Hepatocyte (in vitro differentiated cells): ENCODE measurements at places on chromosomes 3 and 15.

DNA sequence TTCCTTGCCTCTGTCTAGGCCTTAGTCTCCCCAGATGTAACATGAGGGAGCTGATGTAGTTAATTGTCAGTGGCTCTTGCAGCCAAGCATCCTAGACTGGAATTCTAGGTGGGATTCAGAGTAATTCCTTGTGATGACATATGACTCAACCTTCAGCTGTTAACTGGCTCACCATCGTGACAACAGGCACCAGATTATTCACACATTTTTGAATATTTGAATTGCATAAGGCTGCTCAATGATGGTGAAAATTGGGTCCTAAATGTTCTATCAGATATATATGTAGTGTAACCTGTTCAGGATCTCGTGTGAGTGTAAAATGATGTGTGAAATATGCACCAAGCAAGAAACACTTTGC is 405.1 kb downstream of the LPP start:
- DNase-seq = no peak

DNA sequence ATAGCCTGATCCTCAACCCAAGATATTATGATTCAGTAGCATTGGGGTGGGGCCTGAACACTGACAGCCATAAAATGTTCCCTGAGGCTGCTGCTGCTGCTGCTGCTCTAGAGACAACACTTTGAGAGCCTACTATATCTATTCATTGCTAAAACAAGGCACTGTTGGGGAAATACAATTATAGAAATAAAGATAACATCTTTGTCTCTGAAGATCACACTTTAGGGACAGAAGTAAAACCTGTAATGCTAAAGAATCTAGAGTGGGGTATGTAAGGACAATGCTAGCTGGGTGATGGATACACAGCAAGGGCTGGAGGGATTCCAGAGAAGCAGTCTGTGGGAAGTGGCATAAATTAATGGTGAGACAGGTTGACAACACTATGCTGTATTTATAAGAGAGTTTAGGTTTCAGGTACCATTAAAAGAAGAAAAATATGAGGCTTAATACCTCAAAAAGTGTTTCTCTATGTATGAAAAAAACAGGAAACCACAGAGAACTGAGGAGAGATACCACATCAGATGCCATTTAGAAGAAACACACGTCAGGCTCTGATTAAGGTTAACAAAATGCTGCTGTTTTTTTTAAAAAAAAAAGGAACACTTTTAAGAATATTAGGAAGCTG is 115.9 kb downstream of the CBLB start:
- DNase-seq = peak; percentile 22

DNA sequence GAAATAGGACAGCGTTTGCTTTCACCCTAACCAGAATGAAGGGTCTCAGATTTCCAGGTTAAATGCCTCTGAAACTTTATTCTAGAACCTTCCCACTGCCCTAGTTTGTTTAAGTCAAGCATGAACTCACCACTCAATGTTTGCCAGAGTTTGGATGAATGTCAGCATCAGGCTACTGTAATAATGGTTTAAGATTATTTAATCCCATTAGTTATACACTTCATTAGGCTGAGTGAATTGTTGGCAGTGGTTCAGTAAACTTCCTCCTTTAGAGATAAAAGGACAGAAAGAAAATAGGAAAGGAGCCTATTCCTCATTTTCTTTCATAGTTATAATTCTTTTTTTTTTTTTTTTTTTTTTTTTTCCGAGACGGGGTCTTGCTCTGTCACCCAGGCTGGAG is 401.9 kb upstream of the TPRG1 start:
- DNase-seq = no peak

GRCh38 chr15:74215958-74216357 is 13.4 kb upstream of the STRA6 start:
- no peak for DNase-seq

GRCh38 chr3:18424729-18425640 is at the start of gene SATB1:
Gene SATB1 (minus strand): TSS chr3:18425339. CDS start chr3:18420967, 4,372 bp downstream.
- DNase-seq = peak; percentile 76

DNA sequence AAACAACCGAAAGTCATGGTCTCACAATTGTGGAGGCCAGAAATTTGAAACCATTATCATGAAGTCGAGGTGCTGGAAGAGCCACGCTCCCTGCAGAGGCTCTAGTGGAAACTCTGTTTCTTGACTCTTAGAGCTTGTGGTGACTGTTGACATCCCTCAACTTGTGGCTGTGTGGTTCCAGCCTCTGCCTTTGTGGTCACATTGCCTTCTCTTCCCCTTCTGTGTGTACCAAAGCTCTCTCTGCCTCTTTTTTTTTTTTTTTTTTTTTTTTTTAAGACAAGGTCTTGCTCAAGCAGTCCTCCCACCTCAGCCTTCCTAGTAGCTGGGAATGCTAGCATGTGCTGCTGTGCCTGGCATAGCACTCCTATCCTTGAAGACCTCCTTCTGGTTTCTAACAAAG is 48.7 kb upstream of the CRTC3 start:
- no peak for DNase-seq

GRCh38 chr3:150253622-150254021 is 154.5 kb upstream of the TSC22D2 start:
- peak; percentile 38 for DNase-seq

GRCh38 chr15:52464478-52464877 is 64.2 kb downstream of the MYO5A start:
- DNase-seq = no peak

DNA sequence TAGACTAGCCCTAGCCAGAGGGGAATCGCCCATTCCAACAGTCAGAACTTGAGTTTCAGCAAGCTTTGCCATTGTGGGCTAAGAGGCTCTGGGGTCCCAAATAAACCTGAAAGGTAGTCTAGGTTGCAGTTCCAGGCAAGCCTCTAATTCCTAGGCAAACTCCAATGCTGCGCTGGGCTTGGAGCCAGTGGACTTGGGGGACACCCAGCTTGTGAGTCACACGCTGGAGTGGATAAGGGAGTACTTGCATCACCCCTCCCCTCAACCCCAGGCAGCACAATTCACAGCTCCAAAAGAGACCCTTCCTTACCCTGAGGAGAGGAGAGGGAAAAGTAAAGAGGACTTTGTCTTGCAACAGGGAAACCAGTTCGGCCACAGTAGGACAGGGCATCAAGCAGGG is 105.2 kb upstream of the DPPA4 start:
- no peak for DNase-seq

DNA sequence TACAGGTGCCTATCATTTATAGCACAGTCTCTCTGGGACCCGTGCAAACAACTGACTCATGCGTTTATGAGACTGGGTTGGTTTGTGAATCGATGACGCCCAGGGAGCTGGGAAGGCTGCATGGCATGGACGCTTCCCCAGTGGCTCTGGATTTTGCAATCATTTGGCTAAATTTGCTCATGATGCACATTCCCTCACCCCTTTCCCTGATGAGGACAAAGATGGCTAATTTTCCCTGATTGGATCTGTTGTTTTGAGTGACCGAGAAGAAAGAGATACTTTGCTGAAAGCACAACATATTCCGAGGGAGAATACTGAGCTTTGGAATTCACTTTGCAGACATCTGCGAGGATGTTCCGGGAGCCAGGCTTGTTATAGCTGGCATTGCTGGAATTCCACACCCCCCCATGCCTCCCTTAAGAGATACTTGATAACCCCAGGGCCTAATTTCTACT is 51.1 kb downstream of the CGNL1 start:
- peak; percentile 48 for DNase-seq

GRCh38 chr3:77372018-77372417 is 332.1 kb downstream of the ROBO2 start:
- DNase-seq = no peak

- no peak for DNase-seq
Observed at GRCh38 chr3:36543276-36543997, 163.1 kb downstream of the STAC start.

GRCh38 chr15:66929843-66930402 is 135.5 kb upstream of the SMAD3 start:
- no peak for DNase-seq

DNA sequence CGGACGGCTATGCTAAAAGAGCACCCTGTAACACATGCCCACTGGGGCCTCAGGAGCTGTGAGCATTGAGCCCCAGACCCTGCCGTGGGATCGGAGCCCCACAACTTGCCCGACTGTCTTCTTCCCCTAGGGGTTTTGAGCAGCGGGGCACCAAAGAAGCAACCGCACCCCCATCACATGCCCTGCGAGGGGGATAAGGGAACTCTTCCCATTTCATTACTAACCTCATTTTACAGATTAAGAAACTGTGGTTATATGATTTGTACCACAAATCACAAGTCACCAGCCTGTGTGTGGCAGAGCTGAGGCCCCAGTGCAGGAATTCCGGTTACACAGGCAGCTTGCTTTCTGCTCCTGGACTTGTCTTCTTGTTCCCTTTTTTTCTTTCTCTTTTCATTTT is 86.2 kb downstream of the CD47 start:
- no peak for DNase-seq

GRCh38 chr3:157310329-157311052 is 126.2 kb upstream of the PTX3 start:
- no peak for DNase-seq

DNA sequence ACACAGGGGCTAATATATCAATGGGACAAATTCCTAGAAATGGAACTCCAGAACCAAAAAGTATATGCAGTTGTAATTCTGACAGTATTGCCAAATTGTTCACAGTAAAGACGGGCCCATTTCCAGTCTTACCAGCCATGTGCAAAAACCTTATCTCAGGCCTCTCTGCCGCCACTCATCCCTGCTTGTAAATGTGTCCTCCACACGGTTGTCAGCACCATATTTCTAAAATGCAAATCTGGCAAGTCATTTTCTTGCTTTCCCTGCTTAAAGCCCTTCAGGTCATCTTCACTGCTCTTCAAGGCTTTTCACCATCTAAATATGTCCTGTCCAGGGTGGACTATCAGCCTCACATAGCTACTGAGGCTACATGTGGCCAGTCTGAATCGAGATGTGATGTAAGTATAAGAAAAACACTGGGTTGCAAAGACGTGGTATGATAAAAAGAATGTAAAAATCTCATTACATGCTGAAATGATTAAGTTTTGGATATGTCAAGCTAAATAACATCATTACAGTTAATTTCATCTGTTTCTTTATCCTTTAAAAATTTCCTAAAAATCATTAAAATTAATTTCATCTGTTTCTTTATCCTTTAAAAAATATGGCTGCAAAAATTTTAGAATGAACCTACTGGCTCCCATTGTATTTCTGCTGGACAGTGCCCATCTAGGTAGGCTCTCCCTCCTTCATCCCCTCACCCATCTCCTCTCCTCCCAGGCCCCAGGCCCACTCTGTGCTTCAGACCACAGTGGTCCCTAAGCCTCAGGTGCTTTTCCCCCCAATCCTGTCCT is 980 bp downstream of the PARP9 start:
- no peak for DNase-seq

DNA sequence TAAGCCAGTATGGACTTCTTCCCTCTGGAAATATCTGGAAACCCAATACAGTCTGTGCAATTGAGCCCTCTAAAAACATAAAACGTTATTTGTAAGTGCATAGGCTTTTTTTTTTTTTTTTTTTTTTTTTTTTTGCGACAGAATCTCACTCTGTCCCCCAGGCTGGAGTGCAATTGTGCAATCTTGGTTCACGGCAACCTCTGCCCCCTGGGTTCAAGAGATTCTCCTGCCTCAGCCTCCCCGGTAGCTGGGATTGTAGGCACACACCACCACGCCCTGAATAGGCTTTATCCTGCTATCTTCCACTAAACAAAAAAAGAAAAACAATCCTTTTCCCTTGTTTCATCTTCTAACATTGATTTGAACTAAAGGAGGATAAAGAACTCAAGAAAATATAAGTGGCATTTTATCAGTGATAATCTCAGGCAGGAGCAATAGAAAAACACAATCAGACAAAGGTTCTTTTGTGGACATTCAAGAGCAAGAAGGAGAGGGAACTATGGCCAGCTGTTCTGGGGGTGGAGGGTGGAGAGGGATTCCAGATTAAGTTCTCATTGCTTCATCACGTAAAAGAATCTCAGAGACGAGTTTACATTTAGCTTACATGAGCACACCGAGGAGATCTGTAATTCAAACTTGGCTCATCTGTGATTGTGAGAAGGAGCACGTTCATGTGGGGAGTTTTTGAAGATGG is 68.6 kb downstream of the ITGB5 start:
- no peak for DNase-seq

- DNase-seq = no peak
Observed at GRCh38 chr3:117822416-117822815, 1112.8 kb downstream of the TUSC7 start.

DNA sequence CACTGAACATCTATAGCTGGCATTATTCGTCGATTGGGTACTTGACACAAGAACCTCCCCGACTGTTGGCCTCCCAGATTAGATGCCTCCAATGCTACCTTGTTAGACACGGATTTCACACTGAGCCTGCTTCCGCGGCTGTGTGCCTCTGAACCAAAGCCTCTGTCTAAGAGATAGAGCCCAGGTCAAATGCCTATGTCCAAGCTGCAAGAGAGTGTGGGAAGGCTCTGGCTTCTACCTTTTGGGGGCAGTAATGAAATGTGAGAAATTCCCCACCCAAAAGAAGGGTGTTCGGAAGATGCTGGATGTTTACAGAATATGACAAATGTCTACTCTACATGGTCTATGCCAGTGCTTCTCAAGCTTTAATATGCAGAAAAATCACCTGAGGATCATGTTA is 2.0 kb upstream of the RPUSD2 start:
- DNase-seq = peak; percentile 19

GRCh38 chr3:36446276-36446675 is 66.0 kb downstream of the STAC start:
- DNase-seq = no peak

GRCh38 chr15:89669941-89670340 is 9.2 kb downstream of the PLIN1 start:
- DNase-seq = no peak

DNA sequence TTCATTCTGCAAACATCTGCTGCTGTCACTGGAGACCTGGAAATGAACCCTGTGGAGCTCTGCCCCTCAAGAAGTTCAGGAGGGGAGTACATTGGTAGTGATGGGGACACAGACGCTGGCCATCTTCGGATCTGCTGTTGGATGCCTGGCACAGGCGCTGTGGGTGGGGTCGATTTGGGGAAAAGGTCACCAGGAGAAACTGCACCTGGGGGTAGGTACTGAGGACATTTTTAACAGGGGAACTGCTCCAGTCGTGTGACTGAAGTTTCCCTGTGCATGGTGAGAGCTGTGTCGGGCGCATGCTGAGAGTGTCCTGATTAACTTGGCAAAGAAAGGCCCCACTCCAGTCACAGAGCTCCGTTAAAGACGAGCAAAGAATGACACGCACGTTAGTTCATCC is 3.4 kb downstream of the UROC1 start:
- no peak for DNase-seq
